T-helper 2 cell treated with Interferon-gamma antibody and Interleukin-4, amounts not matched to agents 5 μg/mL and 100 μg/mL, for 36 hours (primary cell): ENCODE measurements at places on chromosomes 7 and 10.
A peak's percentile ranks its signal among the peaks of the same experiment; 100 is the strongest.

GRCh38 chr7:157388301-157388700, 51.5 kb downstream of the DNAJB6 start:
- H3K36me3 ChIP-seq, result peaks cover 44% of the 10 kb centered on the region
- DNase-seq, result no peak
- H3K4me3 ChIP-seq, result no peak overlapping the region
- H3K27me3 ChIP-seq, result no peaks in the 10 kb centered on the region

DNA sequence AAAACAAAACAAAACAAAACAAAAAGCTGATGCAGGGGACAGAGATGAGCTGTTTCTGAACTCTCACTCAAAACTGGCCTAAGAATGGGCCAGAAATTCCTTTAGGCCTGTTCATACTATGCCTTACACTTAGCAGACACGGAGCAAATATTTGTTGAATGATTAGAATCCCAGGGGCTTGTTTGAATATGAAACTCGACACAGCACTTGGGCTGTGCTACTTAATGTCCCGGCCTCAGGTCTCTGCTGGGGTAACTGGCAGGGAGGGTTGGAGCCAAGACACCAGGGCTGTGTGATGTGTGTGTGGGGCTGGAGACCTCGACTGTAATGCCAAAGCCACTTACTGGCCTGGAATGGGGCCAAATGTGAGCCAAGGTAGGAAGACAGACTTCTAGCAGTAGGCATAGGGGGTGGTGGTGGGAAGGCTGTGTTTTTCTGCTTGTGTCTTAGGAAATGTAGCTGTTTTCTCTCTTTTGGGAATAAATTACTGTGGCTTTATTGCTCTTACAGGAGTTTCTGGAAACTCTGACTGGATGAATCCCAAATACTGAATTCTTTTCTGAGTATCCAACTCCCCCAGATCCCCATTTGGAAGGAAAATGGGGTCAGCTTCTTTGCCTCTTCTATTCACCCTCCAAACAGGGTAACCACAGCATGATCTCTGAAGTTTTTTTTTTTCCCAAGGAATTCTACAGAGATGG, 66.7 kb downstream of the EMX2 start:
- H3K4me3 ChIP-seq, result no peak overlapping the region
- DNase-seq, result no peak
- no peaks in the 10 kb centered on the region for H3K36me3 ChIP-seq
- H3K4me1 ChIP-seq, result no peaks in the 10 kb centered on the region
- no peak overlapping the region for H3K27ac ChIP-seq

GRCh38 chr10:112708461-112708860, 241.6 kb upstream of the TCF7L2 start:
- no peaks in the 10 kb centered on the region for H3K4me1 ChIP-seq
- no peak overlapping the region for H3K27ac ChIP-seq
- DNase-seq, result no peak
- H3K36me3 ChIP-seq, result peaks cover 2% of the 10 kb centered on the region
- no peaks in the 10 kb centered on the region for H3K27me3 ChIP-seq

DNA sequence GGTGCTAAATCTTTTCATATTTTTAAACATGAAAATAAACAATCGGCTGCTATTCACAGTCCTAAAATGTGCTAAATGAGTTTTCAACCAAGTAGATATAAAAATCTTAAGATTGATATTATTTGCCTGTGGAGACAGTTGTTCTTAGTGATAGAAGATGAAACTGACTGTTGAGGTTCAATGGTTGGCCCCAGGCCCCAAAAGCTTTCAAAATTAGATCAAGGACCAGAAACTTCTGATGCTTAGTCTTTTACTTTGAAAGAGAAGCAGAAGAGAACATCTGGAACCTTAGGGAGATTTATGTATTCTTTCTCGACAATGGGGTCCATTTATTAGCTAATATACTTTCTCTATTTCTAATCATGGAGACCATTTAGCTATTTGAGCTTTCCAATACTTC, 155.8 kb downstream of the REEP3 start:
- DNase-seq, result no peak
- peaks cover 11% of the 10 kb centered on the region for H3K4me1 ChIP-seq
- H3K27ac ChIP-seq, result no peak overlapping the region
- H3K36me3 ChIP-seq, result no peaks in the 10 kb centered on the region

DNA sequence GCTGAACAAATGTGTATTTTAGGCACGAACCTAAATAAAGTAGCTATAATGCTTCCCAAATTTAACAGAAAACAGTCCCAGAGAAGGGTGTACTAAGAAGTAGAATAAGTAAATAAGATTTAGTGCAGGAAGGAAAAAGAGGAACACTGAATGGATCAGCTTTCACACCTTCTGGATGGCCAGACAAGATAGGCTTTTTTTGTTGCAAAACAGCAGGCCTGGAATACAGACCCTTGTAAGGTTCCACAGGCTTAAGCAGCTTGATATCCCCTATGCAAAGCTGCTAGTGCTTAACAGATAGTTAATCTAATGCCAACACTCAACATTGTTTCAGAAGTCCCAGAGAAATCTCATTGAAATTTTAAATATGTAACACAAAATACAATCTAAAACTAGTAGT, 328.1 kb upstream of the STEAP1 start:
- no peaks in the 10 kb centered on the region for H3K27me3 ChIP-seq
- DNase-seq, result no peak
- H3K4me3 ChIP-seq, result no peak overlapping the region
- no peak overlapping the region for H3K27ac ChIP-seq
- H3K4me1 ChIP-seq, result no peaks in the 10 kb centered on the region

DNA sequence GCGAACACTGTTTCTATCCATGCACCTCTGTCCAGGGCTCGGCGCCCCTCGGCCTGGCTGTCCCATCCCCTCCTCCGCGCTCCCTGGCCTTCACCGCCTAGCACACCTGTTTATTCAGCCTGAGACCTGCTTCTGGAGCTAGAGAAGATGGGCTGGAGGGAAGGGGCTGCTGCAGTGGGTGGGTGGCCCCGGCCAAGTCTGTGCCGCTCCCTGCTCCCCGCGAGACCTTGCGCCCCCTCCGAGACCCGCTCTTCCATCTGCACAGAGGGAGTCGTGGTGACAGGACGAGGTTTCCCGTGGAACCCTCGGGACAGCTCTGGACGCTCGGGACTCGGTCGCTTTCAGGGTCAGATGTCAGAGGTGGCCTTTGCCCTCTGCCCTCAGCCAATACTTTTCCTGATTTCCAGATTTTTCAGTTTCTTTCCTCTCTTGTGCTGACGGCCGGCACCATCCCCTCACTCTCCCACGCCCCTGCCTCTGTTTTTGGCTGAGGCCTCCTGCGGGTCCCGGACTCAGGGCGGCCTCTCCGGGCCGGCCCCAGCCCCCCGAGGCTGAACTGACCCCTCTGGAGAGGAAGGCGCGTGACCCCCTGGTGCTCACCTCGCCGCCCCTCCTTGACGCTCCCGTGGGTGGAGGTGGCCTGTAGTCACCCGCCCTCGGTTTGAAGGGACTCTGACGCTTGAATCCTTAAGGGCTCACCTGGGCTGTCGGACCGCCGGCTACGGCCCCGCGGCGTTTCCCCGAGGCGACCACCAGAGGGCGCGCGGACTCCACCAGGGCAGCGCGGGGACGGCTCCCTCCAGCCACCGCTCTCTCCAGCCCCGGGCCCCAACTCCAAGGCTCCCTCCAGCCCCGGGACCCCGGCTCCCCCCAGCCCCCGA, 15.6 kb downstream of the SHH start:
- H3K27me3 ChIP-seq, result peaks cover 36% of the 10 kb centered on the region
- peak; percentile 59 for DNase-seq
- no peak overlapping the region for H3K4me3 ChIP-seq
- H3K4me1 ChIP-seq, result peaks cover 8% of the 10 kb centered on the region
- no peak overlapping the region for H3K27ac ChIP-seq

GRCh38 chr7:151339651-151340382, 1.8 kb upstream of the NUB1 start:
- H3K36me3 ChIP-seq, result peaks cover 11% of the 10 kb centered on the region
- peak overlapping the region; percentile 88 for H3K27ac ChIP-seq
- DNase-seq, result no peak
- no peaks in the 10 kb centered on the region for H3K27me3 ChIP-seq
- H3K4me3 ChIP-seq, result peak overlapping the region; percentile 61

DNA sequence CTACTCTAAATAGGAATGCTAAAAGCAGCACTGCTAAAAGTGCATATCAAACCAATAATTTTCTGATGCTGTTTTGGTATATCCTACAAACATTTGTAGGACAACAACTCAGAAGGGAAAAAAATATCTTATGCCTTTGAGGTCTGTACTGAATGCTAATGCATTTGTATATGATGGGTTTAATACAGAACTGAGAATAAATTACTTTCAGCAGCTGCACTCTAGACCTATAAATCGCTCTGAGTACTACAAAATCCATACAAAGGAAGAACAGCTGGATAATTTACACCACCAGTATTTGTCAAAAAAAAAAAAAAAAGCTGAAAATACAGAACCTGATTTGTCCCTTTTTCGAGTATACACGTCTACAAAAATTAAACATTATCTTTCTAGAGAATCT, 344.0 kb downstream of the LRRTM3 start:
- no peaks in the 10 kb centered on the region for H3K27me3 ChIP-seq
- H3K4me3 ChIP-seq, result no peak overlapping the region
- no peaks in the 10 kb centered on the region for H3K36me3 ChIP-seq
- no peaks in the 10 kb centered on the region for H3K4me1 ChIP-seq

DNA sequence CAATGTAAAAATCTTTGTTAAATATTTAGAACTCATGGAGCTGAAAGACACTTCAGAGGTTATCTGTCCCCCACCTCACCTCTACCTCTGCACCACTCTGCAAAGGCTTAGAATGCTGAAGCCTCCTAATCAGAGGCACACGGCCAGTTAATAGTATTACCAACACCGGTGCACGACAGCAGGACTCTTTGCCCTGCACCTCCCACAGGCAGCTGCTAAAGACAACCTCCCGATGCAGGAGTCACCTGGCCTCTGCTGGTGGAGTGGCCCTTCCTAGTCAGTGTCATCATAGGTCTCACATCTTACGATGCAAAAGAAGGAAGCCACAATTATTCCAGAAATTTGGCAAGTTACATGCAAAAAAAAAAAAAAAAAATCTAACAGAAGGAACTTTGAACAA, 66.6 kb upstream of the MGMT start:
- H3K4me3 ChIP-seq, result no peak overlapping the region
- no peaks in the 10 kb centered on the region for H3K4me1 ChIP-seq
- no peaks in the 10 kb centered on the region for H3K36me3 ChIP-seq

DNA sequence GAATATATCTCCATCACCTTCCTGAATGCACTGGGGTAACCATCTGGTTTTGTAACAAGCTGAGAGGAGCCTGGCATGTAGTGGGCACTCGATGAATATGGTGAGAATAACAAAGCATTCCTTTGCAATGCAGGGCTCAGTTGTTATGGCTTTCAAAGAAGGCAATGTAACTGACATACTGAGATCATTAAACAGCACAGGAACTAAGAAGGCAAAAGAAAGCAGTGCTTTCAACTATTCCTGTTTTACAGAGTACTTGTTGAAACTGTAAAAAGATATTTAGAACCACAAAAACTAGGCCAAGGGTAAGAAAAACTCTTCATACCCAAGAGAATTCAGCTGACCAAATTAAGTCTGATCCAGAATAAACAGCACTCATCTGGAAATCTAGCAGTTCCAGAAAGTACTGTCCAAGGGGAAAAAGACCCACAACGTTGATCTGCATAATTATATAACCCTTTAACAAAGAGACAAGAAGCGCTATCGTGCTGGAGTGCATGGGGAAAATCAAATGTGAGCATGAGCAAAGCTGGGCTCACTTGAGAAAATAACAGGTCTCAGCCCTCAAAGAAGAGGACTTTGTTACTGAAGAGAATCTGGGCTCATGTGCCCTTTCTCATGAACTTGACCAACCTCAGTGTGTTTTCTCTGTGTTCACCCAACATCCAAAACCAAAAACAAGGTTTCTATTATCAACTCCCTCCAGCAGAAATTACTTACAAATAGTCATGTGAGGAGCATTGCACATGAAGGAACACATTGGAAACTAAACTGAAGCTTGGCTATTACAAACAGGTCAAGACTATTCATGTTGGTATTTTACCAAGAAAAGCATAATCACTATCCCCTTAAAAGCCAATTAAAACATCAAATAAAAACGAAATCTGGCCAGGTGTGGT, 116.2 kb downstream of the AVL9 start:
- no peaks in the 10 kb centered on the region for H3K36me3 ChIP-seq
- H3K4me1 ChIP-seq, result no peaks in the 10 kb centered on the region
- no peaks in the 10 kb centered on the region for H3K27me3 ChIP-seq
- no peak overlapping the region for H3K4me3 ChIP-seq

GRCh38 chr7:32559480-32559879, 64.2 kb downstream of the AVL9 start:
- H3K27me3 ChIP-seq, result no peaks in the 10 kb centered on the region
- peaks cover 38% of the 10 kb centered on the region for H3K36me3 ChIP-seq
- no peak overlapping the region for H3K4me3 ChIP-seq
- DNase-seq, result no peak

DNA sequence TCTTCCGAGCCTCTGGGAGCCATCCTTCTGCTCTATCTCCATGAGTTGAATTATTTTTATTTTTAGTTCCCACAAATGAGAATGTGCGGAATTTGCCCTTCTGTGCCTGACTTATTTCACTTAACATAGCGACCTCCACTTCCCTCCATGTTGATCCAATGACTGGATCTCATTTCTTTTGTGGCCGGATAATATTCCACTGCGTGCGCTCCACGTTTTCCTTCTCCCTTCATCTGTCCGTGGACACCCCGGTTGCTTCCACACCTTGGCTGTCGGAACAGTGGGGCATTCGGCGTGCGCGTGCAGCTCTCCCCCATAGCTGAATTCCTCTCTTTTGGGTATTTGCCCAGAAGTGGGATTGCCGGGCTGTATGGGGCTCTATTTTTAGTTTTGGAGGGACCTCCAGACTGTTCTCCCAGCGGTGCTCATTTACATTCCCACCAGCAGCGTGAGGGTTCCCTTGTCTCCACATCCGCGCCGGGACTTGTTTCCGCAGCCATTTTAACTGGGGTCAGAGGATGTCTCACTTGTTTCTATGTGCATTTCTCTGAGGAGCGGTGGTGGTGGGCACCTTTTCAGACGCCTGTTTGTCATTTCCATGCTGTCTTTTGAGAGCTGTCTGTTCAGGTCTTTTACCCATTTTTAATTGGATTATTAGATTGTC, 51.0 kb upstream of the SUN1 start:
- peaks cover 13% of the 10 kb centered on the region for H3K36me3 ChIP-seq
- no peaks in the 10 kb centered on the region for H3K27me3 ChIP-seq
- H3K4me1 ChIP-seq, result no peaks in the 10 kb centered on the region
- DNase-seq, result no peak

DNA sequence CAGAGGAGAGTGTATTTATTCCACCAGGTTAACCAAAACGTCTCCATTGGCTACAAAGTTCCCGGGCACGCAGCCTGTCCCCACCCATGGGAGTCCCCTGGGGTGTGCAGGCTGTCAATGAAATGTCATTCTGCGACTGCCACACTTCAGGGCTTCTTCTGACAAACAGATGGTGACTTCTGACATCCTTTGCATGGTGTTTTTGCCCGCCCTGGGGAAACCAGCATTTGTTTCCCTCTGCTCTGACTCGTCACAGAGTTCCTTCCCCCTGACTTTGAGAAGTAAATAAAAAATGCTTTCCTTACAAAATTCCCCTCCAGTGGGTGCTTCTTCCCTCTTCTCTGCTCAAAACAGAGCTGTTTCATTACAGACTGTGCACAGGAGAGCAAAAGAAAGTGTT, 38.2 kb downstream of the TNS3 start:
- peaks cover under 1% of the 10 kb centered on the region for H3K27me3 ChIP-seq
- no peak overlapping the region for H3K4me3 ChIP-seq
- H3K27ac ChIP-seq, result no peak overlapping the region
- no peak for DNase-seq
- H3K36me3 ChIP-seq, result no peaks in the 10 kb centered on the region
